EH (cell line): ENCODE measurements at places on chromosomes 6 and 20.

- peak; percentile 81 for DNase-seq
Measured at GRCh38 chr6:36657942-36658544, 20.5 kb upstream of the CDKN1A start.

GRCh38 chr6:43972913-43973300 is 154.3 kb downstream of the MRPL14 start:
- DNase-seq, result peak; percentile 96

GRCh38 chr6:38762848-38763247 is 47.7 kb downstream of the DNAH8 start:
- DNase-seq, result peak; percentile 9

GRCh38 chr20:33076662-33077372 is 2.6 kb upstream of the BPIFB4 start:
- DNase-seq, result no peak

GRCh38 chr20:42567409-42567808 is 622.3 kb downstream of the PTPRT start:
- DNase-seq, result no peak

- DNase-seq, result no peak
Measured at GRCh38 chr6:21665392-21666200, 72.0 kb downstream of the SOX4 start.

- no peak for DNase-seq
Measured at GRCh38 chr20:34628026-34628425, 48.9 kb downstream of the PIGU start.

- no peak for DNase-seq
Measured at GRCh38 chr6:139028215-139028657, 309 bp upstream of the ABRACL start.

- DNase-seq, result no peak
Measured at GRCh38 chr20:35121186-35121585, 25.9 kb downstream of the EDEM2 start.

- DNase-seq, result peak; percentile 35
Measured at GRCh38 chr6:52975580-52975979, 19.5 kb downstream of the GSTA4 start.

DNA sequence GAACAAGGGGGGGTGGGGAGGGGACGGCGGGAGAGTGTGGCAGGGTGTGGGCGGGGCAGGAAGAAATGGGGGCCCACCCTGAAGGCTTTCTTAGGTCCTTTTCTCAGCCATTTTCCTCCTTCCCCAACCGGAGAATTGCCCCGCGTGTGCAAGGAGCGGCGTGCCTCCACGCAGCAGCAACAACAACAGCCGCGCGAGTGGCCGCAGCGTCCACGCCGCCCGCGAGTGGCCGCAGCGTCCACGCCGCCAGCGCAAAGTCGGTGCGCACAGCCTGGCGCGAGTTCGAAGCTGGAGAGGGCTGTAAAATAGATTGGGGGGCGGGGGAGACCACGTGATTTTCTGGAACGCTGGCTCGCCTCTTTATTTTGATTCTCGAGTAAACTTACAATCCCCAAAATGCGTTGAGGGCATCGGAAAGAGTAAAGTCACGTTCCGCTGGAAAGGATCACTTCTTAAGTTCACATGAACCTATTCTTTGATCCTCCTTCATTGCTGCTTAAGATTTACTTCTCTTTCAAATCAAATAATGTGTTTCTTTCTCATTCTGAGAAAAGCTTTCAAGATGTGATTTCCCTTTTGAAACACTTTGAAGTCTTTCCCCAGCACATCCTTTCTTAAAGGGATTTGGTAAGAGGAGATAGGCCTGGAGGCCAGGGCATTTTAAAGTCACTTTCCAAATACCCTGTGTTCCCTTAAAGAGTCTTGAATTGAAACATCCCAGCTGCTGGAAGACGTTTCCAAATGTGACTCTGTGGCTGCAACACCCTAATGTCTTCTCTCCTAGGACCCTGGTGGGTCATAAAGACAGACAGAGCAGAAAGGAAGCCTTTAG is 66.7 kb upstream of the ZNF217 start:
- DNase-seq, result peak; percentile 32

DNA sequence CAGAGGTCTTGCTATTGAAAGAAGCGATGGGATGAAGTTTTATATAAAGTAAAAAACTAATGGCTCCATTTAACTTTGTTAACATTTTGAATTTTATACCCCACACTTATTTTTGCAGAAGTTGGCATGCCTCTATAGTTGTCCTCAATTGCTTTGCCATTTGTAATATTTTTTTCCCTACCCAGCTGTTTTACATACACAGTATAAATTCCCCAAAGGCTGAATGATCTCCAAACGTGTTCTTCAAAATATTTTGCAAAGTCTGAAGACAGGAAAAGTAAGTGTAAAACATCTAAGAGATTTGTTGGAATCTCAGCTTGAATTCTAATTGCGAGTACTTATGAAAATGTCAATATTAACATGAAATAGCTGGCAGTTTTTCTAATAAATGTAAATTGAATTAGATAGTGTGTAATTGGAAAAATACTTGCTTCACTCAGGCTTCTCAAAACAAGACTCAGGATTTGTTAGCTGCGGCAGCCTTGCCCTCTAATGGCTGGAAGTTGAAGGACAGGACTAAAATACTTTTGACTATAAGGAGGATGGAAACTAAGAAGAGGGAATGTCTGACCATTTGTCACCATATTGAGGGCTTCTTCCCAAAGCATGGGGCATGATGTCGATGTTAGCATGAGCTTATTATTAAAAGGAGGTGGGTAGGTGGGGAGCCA is 226.8 kb downstream of the UST start:
- peak; percentile 58 for DNase-seq

GRCh38 chr6:6225885-6226529 is 94.5 kb downstream of the F13A1 start:
- DNase-seq, result no peak

DNA sequence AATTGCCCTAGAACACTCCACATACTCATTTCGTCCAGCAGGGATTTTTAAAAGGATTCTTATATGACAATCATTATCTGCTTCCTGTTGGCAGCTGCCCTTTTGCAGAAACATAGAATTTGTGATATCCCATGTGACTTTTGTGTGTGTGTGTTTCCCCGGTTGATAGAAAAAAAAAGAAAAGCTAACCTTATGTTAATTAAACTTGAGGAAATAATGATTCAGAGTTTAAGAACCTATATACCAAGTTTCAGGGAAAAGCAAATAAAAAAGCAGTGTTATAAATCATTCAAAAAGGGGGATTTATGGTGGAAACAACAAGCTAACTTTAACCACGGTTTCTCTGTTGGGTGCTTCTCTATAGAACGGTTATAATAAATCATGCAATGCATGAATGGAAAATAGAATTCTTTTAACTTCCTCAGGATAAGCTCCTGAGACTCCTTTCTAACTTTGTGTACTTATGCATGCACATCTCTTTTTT is 826.9 kb upstream of the EYS start:
- no peak for DNase-seq

GRCh38 chr6:40999569-40999968 is 39.5 kb downstream of the UNC5CL start:
- peak; percentile 56 for DNase-seq

DNA sequence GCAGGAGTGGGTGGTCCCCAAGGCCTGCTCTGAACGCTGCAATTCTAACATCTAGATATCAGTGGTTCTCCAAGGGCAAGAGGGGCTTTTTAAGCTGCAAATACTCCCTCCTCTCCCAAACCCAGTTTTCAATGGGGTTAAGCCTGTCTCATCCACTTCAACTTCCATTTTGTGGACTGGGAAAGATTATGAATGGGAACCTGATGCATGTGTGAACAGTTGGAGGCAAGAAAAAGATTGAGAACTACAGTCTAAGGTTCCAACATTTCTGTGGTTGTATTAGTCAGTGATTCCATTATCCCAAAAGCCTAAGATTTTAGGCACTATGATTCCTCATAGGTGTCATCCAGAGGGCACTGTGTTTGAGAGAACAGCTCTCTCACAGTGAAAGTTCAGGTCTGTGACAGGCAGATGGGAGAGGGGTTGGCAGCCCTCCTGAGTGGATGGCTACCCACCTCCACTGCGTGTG is 53.7 kb downstream of the HNF4A start:
- peak; percentile 80 for DNase-seq
